ENCODE measurements at places on chromosomes 11 and 22.
A peak's percentile ranks its signal among the peaks of the same experiment; 100 is the strongest.

DNA sequence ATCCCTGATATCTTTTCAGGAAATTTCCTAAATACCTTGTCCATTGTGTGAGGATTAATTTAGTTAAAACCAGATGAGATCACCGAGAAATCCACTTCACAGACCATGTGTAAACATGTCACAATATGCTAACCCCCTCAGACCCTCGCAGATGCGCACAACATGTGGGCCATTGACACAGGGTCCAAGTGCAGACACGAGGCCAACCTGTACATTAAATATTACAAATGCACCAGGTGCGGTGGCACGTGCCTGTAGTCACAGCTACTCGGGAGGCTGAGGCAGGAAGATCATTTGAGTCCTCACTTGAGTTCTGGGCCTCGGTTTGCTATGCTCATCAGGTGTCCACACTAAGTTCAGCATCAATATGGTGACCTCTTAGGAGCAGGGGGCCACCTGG, 9.9 kb upstream of the TMPRSS4 start:
- DNase-seq, result no peak

- no peak for DNase-seq
Observed at GRCh38 chr11:72754149-72754543, 1.9 kb upstream of the ARAP1 start.

GRCh38 chr11:71096751-71097388, 155.5 kb downstream of the SHANK2 start:
- DNase-seq, result no peak

GRCh38 chr22:38873469-38874411, 1.7 kb upstream of the CBX6 start:
- DNase-seq, result no peak

DNA sequence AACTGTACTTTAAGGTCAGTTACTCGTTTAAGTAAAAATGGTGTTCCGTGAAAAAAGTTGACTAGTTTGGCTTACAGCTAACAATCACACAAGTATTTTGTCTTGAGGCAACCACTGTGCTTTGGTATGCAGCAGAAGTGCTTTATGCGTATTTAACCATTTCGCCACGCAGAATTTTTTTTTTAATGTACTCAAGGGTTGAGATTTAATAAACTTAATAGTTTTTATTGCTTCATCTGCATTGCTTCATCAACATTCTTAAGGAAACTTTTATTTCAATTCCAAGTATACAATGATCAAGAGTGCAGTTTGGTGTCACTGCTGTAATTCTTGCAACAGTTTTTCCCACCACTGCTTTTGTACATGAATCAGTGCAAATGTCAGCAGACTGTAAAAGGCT, 66.4 kb downstream of the ZNRF3 start:
- DNase-seq, result no peak

GRCh38 chr11:73240190-73240781, 22.2 kb downstream of the P2RY2 start:
- no peak for DNase-seq

DNA sequence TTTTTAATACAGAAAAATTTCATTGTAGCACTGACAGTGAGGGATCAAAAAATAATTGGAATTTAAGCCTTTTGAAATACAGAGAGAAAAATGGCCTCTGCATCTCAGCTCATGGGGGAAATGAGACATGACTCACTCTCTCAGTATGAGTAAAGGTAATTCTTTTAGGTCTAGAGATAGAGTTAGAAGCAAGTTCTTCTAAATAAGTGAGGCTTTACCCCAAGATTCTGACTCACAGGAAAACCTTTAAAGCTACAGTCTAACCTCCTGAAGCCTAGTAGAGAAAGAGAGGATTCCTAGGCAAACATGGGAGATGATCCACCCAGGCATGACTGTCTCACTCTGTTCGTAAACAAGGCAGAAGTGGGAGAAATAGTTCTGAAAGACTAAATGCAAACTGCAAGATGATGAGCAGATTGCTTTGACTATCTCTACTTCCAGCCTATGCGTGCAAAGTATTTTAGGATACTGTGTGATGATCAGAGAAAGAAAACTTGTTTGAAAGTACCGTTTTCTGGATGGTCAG, 1003.3 kb upstream of the CCDC90B start:
- no peak for DNase-seq

DNA sequence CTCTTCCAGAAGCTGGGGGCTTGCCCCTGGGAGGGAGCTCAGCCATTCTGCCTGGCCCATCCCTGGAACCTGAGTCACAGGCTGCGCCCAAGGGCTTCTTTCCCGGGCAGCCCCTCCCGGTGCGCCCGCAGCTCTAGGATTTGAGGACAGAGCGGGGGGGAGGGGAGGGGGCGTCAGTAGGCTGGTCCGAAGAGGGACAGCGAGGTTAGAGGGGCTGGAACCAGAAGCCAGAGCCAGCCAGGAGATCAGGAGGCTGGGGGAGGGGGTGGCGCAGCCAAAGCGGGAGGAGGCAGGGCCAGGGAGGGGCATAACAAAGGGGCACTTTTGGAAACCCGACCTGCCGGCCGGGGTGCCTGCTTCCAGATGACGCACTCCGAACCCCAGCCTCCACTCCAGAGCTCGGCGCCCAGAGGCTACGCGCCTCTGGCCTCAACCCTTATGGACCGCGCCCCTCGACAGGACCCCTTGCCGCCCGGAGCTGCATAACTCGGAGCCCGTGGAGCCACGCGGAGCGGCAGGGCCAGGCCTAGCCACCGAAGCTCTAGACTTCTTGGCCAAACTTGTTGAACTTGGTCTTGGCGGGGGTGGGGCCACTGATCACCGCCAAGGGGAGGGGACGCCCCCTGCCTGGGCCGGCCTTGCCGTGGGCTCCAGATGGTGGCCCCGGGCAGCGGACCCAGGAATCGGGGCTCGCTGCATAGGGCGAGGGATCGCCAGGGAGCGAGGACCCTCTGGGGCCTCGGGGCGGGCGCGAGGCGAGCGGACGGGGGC, 744 bp downstream of the PACSIN3 start:
- no peak for DNase-seq

DNA sequence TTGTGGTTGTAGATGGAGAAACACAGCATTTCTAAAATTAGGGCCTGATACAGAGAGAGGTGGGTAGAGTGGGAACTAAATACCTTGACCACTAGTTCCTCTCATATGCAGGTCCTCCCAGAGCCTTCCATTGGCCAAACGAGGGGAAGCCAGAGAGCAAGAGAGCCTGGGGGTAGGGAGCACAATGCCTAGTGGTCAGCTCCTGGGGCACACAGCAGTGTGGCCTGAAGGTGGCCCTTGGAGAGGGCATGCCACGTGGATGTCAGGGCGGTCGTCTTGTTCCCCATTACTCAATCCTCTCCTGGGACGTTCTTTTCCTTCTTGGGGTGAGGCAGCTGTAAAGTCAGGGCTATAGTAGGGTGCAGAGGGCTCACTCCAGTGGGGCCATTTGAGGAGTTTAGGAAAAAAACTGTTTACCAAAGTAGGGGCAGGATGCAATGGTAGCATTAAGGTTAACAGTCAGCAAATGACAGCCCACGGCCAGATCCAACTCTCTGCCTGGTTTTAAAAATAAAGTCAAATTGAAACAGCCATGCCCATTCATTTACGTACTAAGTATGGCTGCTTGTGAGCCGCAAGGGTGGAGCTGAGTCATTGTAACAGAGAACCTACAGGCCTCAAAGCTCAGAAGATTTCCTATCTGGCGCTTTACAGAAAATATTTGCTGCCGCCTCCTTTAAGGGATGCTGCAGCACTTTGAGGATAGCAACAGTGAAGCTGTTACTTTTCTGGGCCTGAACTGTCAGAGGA, 7.6 kb downstream of the MYO18B start:
- peak; percentile 29 for DNase-seq

Measured in hematopoietic multipotent progenitor cell treated with erythropoietin and hydrocortisone succinate and interleukin-3 and kit ligand, for 6 days (in vitro differentiated cells).